ENCODE measurements at places on chromosomes 5 and 9.
A peak's percentile ranks its signal among the peaks of the same experiment; 100 is the strongest.

DNA sequence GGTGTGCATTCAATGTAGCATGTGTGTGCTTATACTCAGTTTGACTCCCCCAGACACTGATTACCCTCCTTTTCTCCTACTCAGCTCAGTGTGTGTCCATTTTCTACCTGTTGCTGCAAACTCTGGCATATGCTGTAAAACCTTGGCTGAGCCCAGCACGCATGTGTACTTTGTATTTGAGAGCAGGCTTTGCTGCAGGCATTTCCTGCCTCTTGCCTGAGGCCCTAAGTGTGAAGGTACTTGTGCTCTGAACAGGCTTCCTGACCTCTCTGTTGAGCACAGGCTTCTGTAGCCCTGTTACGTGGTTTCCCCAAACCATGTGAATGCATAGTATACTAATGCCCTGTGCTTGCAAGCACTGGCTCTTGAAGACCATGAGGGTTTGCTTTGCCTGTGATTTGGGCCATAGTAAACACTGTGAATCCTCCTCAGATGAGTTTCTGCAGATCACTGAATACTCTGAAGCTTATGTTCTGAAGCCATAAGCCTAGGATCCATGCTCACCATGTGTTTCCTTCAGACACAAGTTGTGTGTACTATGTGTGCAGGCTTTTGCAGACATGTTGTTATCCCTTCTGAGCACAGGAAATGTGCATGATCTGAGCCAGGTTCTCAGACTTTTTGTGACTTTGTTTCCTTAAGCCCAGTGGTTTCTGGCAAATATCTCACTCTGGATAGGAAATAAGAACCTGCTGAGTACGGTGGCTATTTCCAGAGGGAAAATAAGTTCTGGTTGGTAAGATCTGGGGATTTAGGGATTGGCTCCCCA lies 124.9 kb upstream of the RUSC2 start:
- DNase-seq: no peak

DNA sequence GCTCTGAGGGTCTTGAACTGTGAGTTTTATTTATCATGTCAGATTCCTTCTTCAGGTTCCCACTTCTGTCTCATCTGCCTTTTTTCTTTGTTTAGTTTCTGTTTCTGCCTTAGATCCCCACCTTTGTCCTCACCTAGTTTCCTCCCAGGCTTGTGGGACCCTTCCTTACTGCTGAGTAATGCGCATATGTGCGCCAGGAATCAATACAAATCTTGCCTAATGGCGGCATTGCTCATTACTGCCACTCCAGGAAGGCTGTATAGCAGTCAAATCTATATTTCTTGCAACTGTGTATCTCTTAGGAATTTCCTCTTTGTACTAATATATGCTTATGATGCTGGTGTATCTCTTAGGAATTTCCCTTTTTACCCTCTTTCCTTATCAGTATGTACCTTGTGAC lies 465.4 kb downstream of the DMRT2 start:
- no peak for DNase-seq

DNA sequence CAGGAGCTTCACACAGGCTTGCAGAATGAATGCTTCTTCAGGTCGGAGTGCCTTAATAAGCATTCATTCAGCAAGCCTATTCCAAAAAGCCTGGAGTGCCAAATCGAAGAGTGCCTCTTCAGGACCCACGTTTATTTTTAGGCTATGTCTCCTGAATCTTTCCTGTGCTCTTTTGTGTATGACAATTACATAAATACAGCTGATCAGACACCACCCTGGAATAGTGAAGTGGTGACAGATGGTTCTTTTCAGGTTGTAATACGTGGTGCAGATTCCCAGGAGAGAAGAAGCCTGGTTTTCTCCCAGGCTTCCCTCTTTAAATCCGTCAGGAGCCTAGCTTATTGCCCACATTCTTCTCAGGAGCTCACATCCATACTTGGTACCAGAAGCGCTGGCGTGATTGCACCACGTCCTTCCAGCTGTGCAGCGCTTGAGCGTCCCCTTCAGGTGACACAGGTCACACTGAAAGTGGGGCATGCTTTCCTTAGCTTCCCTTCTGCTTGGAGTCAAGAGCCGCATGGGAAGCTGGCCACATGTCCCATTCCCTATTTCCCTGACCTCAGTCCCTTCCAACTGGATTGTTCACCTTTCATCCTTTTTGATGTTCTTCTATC lies 123.1 kb downstream of the ADCY2 start:
- no peak for DNase-seq

- peak; percentile 16 for DNase-seq
Observed at GRCh38 chr5:163706053-163706771, 200.8 kb downstream of the MAT2B start.

DNA sequence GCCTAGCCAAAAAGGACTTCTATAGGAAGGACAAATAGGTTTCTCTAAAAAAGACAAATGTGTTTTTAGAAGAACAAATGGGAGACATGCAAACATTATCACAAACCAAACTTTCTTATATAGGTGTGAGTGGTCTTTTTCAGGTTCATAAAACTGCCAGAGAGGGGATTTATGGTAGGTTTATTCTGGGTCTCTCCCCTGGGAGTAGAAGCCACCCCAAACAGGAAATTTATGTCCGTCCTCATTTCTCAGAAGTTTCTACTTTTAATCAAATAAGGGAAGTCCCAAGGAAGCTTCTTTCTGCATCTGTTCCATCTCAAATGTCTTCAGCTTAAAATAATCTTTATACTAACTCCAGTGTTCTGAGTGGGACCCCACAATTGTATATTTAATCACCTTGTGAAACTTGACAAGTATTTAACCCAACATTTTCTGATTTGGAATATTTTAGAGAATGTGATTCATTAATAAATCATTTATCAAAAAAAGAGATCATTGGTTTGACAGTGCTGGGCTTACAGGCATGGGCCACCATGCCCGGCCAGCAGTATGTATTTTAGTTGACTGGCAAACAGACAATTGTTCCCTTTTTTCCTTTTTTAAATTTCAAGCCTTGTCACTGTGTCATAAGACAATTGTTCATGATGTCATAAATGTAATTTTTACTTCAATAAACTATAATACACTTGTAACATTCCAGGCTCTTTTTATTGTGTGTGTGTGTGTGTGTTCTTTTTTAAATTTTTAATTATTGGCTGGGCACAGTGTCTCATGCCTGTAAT lies 44.6 kb upstream of the GLDC start:
- no peak for DNase-seq

GRCh38 chr5:10354048-10354872 lies 765 bp downstream of the MARCHF6 start:
- peak; percentile 36 for DNase-seq

GRCh38 chr9:102700936-102701335 lies 294.2 kb upstream of the CYLC2 start:
- DNase-seq: peak; percentile 2

DNA sequence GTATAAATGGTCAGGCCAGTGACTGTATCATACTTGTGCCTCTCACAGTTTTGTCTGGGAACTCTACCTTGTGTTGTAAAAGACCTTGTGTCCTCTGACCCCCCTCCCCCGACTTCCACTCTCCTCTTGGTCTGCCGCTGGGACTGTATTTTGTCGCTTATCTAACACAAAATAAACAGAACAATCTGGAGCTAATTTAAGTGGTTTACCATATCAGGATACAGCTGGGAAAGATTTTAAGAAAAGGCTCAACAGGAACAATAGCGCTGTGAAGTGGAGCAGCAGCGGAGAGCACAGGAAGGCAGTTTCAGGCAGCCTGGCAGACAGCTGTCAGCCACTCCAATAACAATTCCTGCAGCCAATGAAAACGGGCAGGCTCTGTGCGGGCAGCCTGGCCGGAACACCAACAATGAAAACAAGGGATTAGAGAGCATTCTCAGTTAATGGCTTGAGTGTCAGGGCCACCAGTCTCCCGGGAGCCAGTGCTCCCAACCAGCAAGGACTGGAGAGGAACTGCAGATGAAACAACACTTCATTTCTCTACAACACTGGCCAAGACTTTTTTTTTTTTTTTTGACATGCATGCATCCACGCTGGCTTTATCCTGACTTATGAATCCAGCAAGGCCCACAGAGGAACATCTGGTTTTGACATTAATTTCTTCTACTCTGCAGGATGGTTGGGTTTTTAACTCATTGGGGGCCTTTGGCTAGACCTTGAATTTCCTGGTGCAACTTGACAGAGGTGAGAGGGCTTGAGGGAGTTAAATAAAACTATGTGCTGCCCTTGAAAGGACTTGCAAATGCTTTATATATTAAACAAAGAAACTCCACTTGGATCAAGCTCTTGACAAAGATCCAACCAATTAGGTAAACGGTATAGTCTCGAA lies 76.7 kb downstream of the ARSB start:
- peak; percentile 29 for DNase-seq

GRCh38 chr5:127260686-127261085 lies 29.9 kb upstream of the MEGF10 start:
- no peak for DNase-seq

DNA sequence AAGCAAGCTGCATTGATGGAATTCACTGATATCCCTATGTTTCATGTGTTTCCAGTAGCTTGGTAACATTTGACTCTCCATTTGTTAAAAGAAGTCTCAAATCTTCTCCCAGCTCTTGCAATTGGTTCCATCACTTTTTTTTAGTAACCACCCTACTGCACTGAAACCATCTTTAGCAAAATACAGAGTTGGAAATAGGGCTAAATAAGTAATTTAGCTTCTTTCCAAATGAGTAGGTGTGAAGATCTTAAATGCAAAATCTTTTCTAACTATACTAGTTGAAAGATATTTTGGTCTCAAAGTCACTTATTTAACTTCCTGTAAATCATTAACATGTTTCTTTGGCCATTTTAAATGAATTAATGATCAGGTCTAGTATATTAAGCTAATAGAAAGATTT lies 138.1 kb downstream of the DIRAS2 start:
- no peak for DNase-seq

DNA sequence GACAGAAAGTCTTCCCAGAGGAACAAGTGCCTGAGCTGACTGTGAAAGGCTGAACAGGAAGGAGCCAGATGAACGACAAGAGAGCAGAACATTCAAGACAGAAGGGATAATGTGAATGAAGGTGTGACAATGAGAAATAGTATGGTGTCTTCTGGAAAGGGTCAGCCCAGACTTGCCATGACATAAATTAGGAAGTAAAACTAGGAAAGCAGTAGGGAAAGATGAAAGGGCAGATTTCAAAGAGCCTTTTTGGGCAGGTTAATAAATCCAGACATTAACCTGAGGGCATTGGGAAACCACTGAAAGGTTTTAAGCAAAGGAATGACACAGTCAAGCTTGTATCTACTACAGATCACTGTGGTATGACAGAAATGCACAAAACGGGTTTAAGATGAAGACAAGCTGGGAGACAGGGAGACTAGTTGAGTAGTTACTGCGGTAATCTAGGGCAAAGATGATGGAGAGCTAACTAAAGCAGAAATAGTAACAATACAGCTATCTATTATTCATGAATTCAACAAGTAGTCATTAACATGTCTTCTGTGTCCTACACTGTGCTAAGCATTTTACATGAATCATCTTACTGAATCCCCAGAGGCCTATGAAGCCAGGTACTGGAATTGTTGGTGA lies 580.9 kb upstream of the WWC1 start:
- DNase-seq: peak; percentile 69

GRCh38 chr5:146947181-146947941 lies 68.8 kb upstream of the PPP2R2B start:
- DNase-seq: peak; percentile 45

DNA sequence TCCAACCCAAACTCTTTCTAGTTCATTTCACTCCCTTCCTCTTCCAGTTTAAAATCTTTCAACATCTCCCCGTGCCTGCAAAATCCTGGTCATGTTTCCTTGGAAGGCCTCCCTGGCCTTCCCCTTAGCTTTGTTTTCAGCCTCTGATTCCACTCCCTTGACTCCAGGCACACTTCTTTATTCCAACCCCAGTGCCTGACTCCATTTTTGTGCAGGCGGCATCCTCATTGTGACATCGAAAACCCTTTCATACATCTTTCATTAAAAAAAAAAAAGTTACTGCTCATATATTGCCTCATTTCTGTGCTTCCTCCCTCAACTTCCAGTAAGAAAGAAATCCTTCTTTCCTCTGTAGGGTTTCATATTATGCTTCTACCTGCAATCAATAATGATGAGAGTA lies 7.1 kb upstream of the TNFSF8 start:
- no peak for DNase-seq

- DNase-seq: no peak
Observed at GRCh38 chr5:96973532-96974401, 37.9 kb downstream of the LNPEP start.

DNA sequence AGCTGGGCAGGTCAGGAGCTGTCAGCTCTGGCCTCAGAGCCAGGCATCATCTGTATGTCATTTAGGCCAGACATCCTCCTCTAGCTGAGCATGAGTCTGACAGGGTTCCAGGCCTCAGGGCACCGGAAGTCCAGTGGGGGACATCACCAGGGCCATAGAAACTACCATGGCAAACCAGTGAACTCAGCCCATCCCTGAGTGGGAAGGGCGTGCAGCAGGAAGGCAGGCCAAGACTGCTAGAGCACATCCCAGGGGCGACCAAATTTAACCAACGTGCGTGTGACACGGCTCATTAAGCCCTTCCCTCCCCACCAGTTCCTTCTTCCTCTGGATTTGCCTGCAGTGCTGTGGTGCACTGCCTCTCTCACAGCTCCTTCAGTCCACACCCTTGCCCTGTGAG lies 75.9 kb downstream of the COL27A1 start:
- DNase-seq: peak; percentile 40

- DNase-seq: no peak
Observed at GRCh38 chr9:111005746-111006470, 32.4 kb downstream of the LPAR1 start.

DNA sequence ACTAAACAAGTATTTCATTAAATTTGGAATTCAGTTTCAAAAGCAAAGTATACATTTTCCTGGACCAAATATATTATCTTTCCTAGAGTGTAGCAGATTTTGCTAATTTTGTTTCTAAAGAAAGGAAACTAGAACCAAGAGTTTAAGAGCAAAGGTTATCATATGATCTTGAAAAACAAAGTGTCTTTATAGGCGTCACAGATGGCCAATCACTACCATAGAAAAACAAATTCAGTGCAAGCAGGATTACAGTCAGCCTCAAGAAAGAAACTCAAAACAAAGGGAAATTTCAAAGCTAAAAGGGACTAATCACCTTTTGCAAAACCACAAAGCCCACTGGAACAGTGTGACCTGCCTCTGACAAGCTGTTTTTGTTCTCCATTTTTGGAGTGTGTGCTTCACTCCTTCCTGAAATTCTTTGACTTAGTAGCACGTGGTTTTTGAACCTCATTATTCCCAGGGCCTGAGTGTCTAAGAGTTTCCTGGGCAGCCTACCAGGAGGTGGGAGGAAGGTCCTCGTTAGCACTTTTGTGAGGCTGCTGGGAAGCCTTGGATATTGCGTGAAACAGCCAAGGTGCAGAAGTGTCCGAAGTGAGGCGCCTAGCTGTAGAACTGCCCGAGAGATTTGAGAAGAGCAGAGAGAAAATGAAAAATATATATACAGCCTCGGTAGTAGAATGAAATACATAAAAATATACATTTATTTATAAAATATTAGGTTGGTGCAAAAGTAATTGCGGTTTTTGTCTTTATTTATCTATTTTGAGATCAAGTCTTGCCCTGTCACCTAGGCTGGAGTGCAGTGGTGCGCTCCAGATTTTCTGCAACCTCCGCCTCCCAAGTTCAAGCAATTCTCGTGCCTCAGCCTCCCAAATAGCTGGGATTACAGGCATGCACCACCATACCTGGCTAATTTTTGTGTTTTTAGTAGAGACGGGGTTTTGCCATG lies 246.1 kb downstream of the MARCHF11 start:
- no peak for DNase-seq

- DNase-seq: peak; percentile 77
Observed at GRCh38 chr5:40223884-40224402, 455.8 kb upstream of the PTGER4 start.

- DNase-seq: no peak
Observed at GRCh38 chr9:121220996-121221663, 19.5 kb upstream of the RAB14 start.

Data from epithelial cell of esophagus (primary cell).